Stimulated activated CD8-positive, alpha-beta memory T cell treated with anti-CD3 and anti-CD28 coated beads, Interleukin-4, amount 100 ng/mL, for 1 hour (primary cell): ENCODE measurements at places on chromosomes 12 and 14.

- no peak for DNase-seq
Observed at GRCh38 chr12:110223777-110224378, 57.2 kb upstream of the ATP2A2 start.

DNA sequence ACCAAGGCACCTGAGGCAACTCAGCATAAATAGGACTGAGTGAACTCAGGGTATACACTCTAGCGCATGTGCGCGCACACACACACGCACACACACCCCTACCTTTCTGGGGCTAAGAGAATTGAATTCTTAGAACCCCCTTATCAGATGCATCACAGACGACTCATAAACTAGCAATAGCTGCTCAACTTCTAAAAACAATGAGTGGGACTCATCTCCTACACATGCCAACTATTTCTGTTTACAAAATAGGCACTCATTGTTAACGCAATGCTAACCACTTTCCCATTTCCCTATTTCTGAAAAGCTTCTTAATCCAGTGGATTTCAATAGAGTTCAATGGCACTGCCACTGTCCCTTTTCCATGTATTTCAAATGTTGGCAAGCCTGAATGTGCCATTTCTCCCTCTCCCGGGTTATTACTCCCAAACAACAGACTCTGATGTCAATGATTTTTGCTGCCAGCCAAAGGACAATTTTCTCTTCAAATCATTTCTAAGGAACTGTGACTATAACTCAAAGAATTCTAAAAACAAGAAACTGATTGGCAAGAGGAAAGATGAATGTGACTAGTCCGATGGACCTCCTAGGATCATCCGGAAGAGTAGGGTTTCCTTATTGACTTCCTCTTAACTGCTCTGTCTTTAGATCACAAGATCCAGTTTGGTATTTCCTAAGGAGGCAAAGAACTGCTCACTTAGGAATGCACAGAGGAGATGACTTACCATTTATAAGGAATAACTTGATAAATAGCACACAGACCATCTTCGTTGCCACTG, 48.8 kb downstream of the SLC38A1 start:
- DNase-seq, result no peak

GRCh38 chr14:63857466-63858030, 4.7 kb downstream of the SYNE2 start:
- no peak for DNase-seq

DNA sequence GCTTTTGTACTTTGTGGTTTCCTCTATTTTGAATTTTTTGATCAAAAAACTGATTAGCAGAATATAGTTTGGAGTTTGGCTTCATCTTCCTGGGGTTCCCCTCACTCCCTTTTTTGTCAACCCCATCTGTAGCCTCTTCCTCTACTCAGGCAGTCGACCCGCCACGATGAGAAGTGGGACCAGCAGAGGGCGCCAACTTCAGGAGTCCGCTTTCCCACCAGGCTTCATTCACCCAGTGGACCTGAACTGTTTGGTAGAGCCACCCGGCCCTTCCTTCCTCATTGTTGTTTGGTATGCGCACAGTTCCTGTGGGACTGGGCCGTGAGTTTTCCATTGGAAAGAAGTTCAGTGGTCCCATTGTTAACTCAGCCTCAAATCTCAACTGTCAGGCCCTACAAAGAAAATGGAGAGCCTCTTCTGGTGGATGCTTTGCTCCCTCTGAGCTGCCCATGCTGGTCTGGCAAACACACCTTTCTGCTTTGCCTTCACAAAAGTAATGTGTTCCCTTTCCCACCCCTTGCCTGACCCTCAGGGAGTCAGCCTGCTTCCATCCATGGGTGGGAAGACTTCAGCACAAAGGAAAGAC, 21.7 kb downstream of the TMBIM6 start:
- DNase-seq, result peak; percentile 61

DNA sequence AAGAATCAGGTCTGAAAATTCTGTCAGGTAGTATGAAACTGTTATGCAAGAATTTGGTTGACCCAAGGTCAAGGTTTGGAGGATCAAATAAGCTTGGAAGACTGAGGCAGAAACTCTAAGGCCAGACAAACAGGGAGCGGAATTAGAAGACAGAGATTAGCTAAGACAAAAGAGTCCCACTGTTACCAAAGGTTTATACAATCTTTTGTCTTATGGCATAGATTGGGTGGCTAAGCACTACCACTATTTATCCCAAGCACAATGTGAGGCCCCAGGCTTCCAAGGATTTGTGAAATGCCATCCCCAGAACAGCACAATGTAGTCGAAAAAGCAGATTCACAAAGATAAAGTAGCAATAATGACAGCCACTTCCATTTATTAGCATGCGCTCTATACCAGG, 311.2 kb downstream of the SEC23A start:
- DNase-seq, result no peak

GRCh38 chr14:71692496-71692895, 239.7 kb upstream of the RGS6 start:
- no peak for DNase-seq

GRCh38 chr14:29687866-29688265, 239.8 kb downstream of the PRKD1 start:
- DNase-seq, result no peak

GRCh38 chr12:31796270-31796951, 67.6 kb upstream of the AMN1 start:
- no peak for DNase-seq

- no peak for DNase-seq
Observed at GRCh38 chr14:105478398-105479251, 4.0 kb downstream of the CRIP2 start.

DNA sequence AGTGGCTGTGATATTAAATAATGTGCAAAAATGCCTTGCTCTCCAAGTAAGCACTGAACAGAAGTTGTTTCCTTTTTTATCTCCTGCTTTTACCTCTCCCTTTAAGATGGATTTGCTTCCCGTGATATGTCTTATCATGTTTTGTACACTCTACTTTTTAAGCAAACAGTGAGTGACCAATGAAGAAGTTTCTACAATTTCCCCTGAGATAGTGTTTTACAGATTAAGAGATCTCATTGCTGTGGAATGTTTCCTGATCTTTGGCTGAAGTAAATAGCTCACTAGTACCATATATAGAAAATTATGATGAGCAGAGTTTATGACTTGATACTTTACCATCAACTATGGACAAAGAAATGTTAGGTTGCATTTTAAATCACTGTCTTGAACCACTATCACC, 184.8 kb upstream of the PDE3A start:
- DNase-seq, result no peak

DNA sequence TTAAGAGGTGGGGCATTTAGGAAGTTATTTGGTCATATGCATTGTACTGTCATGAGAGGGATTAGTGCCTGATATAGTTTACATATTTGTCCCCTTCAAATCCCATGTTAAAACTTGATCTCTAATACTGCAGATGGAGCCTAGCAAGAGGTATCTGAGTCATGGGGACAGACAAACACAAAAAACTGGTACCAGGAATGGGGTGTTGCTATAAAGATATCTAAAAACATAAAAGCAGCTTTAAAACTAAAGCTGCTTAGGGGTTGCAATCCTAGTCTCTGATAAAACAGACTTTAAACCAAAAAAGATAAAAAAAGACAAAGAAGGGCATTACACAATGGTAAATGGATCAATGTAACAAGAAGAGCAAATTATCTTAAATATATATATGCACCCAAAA, 11.6 kb downstream of the CRY1 start:
- no peak for DNase-seq

GRCh38 chr14:79742142-79742541, 469.2 kb downstream of the DIO2 start:
- DNase-seq, result no peak

DNA sequence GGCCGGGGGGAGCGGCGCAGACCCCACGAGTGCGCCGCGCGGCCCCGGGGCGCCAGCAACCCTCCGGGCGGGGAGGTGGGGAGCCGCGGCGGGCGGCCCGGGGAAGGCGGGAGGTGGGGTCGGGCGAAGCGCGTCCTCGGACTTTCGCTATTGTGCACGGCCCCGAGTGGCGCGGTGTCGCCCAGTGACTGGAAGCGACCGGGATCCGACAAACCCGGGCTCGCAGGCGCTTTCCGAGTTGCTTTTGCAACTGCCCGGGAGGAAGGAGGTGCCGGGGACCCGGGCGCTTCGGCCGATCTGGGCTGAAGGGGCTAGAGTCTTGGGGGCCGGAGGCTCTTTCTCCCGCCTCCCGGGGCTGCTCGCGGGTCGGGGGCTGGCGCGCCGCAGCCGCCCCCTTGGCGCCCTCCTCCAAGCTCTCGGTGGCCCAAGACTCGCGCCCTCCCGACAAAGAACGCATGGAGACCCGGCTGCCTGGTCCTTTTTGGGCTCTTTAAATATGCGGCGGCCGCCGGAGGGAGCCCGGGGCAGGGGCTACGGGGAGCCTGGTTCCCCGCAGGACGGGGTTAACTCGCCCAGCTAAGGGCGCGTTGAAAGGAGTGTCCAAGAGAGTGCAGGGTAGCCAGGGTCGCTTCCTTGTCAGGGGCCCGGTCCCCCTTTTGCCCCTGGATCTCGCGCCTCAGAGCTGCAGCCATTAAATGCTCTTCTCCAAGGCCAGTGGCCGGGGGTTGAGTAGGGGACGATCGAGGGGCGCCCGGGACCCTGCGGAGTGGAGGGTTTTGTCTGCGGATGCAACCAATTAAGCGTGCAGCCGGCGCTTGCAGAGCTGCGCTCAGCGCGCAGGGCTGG, 1.4 kb downstream of the HMGA2 start:
- DNase-seq, result no peak

DNA sequence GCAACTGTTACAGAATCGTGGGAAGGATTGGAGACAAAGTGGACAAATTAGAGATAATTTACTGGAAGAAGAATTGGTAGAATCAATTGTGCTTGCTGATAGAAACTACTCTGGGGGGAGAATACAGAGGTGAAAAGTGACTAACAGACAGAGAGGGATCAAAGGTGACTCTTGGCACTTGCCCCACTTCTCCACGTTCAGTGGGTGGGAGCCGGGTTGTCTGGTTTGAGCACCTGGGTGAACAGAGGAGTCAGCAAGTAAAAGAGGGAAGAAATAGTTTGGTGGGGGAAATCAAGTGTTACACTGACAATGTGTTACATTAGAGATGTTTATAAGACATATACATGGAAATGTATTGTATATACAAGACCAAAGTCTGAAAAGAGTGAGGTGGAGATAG, 69.1 kb downstream of the PPP2R5E start:
- no peak for DNase-seq

- DNase-seq, result no peak
Observed at GRCh38 chr12:102960766-102961465, 3.4 kb downstream of the ASCL1 start.

- no peak for DNase-seq
Observed at GRCh38 chr12:57320639-57321038, 69.7 kb upstream of the STAC3 start.

GRCh38 chr14:55712491-55712890, 132.5 kb downstream of the KTN1 start:
- no peak for DNase-seq

DNA sequence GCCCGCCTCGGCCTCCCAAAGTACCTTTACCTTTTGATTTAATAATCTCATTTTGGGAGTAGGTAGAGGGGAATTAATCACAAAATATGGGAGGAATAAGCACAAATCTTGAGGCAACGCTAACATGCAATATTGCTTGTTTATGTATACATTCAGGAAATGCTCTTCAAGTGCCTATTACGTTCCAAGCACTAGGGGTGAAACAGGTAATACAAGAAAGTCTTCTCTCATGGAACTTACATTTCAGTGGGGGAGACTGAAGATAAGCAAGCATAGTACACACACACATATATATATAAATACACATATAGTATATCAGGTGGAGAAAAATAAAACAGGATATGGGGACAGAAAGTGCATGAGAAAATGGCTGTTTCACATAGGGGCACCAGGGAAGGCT, 19.0 kb upstream of the ERC1 start:
- no peak for DNase-seq

DNA sequence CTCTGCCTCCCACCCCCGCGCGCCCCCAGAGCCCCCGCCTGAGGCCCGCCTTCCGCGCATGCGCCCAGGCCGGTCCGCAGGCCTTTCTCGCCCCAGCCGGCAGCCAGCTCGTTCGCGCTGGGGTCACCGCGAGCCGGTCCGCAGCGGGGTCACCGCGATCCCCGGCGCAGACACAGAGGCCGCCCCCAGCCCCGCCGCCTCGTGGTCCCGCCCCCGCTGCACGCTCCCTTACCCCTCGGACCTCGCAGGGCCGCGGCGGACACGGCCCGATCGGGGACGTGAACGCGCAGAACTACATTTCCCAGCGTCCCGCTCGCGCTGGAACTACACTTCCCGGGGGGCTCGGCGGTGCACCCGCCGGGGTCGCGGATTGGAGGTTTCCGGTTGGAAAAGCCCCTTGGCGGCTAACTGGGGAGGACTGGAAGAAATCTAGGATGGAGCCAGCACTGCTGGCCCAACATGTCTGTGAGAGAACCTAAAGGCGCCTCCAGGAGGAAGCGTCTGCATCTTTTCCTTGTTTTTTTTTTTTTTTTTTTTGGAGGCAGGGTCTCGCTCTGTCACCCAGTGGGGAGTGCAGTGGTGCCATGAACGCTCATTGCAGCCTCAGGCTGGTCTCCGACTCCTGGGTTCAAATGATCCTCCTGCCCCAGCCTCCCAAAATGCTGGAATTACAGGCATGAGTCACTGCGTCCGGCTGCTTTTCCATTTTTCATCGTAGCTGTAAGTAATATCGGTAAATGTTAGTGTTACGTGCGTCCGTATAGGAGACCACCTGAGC, at the start of gene ZNF605:
ZNF605 (minus strand) TSS at position 296 of the 778 bp plus-strand sequence. CDS start 10,671 bp downstream, outside the sequence.
- DNase-seq, result peak; percentile 56

DNA sequence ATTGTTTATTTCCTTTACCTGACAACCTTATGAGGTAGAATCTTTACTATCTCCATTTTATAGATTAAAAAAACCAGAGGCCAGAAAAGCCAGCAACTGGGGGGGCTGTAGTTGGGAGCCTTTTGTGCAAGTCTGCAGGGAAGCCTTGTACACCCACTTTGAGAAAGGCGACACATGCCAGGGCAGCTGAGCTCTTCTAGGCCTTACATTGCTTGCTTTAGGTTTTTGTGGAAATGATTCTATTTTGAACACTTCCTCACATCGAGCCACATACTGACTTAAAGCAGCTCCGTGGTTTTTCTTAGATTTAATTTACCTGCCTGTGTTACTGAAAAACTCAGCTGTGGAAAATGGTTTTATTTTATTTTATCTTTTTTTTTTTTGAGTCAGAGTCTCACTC, 34.6 kb downstream of the EP400 start:
- DNase-seq, result no peak

- DNase-seq, result no peak
Observed at GRCh38 chr14:73788701-73789551, 62.7 kb upstream of the PTGR2 start.

DNA sequence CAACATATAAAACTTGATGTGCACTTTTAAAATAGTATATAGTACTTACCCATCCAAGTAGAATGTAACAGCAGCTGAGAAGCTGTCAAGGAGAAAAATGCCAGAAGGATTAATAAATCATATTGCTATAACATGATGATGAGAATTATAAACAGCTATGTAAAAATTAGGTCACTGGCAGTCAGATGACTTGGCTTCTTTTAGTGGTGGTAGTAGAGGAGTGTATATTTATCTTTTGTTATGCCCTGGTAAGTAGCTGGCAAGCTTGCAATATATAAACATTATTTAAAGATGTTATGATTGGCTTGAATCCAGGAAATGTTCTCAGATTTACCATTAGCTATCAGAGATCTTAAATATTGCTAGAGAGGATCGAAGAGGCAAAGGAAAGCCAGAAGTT, 471.0 kb upstream of the MGAT4C start:
- no peak for DNase-seq

- DNase-seq, result no peak
Observed at GRCh38 chr12:3726456-3726855, 26.5 kb downstream of the CRACR2A start.
